Inflammatory macrophage treated with lipopolysaccharide for 4 hours (primary cell): ENCODE measurements at places on chromosomes 16 and 17.

- DNase-seq: peak; percentile 54
Measured at GRCh38 chr16:66608241-66609138, 4.0 kb downstream of the CMTM3 start.

- DNase-seq: no peak
Measured at GRCh38 chr16:57529391-57530103, 6.8 kb downstream of the CCDC102A start.

- DNase-seq: no peak
Measured at GRCh38 chr16:68784721-68785120, 47.6 kb downstream of the CDH1 start.

DNA sequence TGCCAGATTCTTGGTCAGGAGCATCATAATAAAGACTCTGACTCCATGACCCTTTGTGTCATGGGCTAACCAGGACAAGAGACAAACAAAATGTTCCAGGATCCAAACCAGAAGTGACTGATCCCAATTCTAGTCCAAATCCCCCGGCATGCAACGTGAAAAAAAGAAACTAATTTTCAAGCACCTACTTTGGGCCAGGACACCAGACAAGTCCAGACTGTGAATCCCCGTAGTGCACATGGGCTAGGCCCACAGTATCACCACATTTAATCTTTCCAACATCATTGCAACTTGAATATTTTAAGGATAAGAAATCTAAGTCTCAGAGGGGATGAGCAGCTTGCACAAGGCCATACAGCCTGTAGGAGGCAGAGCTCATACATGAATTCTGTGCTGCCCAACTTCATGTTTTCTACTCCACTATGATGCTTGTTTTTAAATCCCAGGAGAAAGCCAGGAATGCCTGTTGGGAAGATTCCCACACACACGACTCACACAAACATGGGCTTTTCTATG is 365.7 kb downstream of the NPIPA8 start:
- DNase-seq: no peak

DNA sequence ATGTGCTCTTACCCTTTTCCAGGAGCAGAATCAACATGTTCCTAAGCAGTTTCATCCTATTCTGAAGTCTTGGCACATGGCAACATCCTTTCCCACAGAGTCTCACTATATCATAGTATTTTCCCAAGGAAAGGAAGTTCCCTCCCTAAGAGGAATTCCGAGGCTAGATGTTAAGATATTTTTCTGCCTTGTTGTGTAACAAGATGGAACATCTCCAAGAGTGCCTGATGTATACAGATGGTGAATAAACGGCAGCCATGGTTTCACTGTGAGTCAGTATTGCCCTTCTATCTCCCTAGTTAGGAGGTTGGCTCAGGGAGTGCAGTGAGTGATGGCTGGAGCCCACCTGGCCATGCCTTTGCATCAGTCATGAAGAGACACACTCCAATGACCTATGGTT is 48.2 kb downstream of the SPACA3 start:
- DNase-seq: no peak
